ENCODE measurements at places on chromosomes 2 and 18.

- DNase-seq: no peak
These were observed 113.4 kb downstream of the ZBTB7C start for GRCh38 chr18:48295586-48296311.

DNA sequence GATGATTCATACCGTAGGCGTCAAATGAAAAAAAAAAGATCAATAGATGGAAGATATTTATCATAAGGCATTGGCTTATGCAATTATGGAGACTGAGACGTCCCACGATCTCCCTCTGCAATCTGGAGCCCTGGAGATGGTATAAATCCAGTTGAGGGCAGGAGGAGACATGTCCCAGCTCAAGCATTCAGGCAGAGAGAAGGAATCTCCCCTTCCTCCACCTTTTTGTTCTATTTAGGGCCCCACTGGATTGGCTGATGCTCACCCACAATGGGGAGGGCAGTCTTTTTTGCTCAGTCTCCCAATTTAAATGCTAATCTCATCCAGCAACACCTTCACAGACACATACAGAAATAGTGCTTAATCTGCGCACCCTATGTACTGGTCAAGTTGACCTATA, 18.0 kb upstream of the OLA1 start:
- DNase-seq: no peak

- DNase-seq: no peak
These were observed 633 bp downstream of the KIAA1328 start for GRCh38 chr18:36829362-36830157.

GRCh38 chr2:75632091-75632701, 14.4 kb upstream of the MRPL19 start:
- DNase-seq: no peak

GRCh38 chr2:95383635-95384027, 18.9 kb upstream of the FAHD2A start:
- peak; percentile 10 for DNase-seq

DNA sequence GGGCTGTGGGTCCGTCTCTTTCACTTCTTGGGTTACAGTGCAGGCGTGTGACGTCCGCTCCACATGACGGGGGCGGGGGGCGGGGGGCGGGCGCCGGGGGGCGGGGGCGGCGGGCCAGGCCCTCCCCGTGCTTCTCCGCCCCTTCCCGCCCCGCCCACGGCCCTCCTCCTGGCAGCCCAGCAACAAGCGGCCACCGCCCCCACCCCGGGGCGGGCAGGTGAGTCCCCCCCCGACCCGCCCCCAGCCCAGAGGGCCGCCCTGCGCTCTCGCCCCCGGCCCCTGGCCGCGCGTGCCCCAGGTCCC, 3.6 kb downstream of the ZNF516 start:
- peak; percentile 73 for DNase-seq

DNA sequence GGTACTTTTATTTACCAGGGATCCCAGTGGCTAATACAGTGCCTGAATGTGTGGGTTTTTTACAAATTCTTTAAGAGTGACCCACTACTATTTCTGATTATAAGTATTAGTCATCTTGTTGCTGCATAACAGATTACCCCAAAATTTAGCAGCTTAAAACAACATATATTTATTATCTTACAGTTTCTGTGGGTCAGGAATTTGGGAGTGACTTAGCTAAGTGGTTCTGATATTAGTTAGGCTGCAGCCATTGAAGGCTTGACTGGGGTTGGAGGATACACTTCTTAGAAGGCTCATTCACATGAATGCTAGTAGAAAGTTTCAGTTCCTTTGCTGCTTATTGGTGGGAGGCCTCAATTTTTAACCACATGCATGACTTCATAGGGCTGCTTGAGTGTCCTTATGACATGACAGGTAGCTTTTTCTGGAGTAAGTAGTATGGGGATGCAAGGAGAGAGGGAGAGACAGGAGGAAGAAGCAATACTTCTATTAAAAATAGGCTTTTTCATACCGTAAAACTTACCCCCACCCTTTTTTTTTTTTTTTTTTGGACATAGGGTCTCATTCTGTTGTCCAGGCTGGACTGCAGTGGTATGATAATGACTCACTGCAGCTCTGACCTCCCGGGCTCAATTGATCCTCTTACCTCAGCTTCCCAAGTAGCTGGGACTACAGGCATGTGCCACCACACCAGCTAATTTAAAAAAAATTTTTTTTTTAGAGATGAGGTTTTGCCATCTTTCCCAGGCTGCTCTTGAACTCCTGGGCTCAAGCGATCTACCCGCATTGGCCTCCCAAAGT, 13.3 kb upstream of the POLE4 start:
- no peak for DNase-seq

DNA sequence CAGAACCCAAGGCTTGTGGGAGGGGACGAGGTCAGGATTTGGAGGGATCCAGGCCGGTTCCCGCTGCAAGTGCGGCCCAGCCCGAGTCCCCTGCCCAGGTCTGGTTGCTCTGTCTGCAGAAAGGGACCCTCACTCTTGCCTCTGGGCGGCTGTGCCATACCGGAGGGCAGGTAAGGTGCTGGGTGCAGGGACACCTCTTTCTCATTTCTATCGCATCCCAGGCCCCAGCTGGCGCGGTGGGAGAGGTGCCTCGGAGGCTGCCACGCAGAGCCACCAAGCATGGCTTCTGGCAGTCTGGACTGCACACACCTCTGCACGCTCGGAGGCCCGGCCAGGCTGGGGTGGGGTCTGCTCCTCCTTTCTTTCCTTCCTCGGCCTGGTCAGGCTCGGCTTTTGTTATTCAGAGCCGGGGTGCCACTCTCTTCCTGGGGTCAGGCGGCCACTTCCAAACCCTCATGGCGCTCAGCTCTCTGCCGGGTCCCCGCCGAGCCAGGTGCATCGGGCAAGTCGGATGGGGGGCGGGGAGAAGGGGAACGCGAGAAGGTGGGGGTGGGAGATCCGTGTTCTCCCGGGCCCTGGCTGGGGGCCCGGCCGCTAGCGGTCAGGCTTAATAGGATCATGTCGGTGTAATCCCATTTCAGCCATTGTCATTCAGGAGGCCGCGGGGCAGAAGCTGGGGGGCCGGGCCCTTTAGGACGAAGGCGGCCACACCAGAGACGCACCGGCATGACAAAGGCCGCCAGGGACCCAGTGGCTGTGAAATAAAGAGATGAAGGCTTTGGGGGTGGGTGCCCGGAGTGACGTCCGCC, 9.0 kb downstream of the GBX2 start:
- DNase-seq: no peak

GRCh38 chr2:28716265-28716865, 35.3 kb upstream of the PPP1CB start:
- DNase-seq: no peak

DNA sequence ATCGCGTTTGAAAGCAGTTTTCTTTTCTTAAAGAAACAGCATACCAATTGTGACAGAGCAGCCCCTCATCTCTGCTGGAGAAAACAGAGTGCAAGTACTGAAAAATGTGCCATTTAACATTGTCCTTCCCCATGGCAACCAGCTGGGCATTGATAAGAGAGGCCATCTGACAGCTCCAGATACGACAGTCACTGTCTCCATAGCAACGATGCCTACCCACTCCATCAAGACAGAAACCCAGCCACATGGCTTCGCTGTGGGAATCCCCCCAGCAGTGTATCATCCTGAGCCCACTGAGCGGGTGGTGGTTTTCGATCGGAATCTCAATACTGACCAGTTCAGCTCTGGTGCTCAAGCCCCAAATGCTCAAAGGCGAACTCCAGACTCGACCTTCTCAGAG, 9.5 kb downstream of the GRHL1 start:
- DNase-seq: no peak

DNA sequence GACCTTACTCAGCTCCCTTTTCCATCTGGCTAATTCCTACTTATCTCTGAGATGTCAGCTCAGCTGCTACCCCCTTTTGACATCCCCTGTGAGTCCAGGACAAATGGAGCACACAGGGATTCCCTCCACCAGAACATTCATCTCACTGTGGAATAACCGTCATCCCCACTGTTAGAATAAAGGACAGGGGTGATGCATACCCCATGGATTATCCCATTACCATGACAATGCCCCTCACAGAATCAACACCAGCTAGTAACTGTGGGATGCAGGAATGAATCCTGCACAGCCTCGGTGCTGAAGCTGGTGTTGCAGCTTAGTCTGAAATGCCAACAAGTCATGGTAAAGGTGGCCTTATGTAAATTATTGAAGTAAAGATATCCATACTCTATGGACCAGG, 624.8 kb upstream of the RAB6C start:
- DNase-seq: no peak

GRCh38 chr2:201696151-201696659, 2.2 kb downstream of the MPP4 start:
- no peak for DNase-seq

DNA sequence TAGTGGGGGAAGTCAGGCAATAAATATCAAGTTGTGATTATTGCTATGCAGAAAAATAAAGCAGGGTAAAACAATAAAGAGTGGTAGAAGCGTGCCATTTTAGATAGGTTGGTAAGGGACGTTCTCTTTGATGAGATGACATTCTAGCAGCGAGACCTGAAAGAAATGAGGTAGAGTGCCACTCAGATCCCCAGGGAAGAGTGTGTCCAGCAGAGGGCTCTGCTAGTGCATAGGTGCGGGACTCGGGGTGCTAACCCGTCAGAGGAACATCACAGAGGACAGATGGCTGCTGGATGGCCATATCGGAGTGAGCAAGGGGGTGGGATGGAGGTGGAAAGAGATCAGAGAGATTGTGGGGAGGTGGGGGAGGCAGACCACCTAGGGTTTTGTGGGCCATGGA, 16.3 kb upstream of the GTF2A1L start:
- no peak for DNase-seq

- DNase-seq: no peak
These were observed 120.1 kb downstream of the ZNF385B start for GRCh38 chr2:179741317-179741716.

DNA sequence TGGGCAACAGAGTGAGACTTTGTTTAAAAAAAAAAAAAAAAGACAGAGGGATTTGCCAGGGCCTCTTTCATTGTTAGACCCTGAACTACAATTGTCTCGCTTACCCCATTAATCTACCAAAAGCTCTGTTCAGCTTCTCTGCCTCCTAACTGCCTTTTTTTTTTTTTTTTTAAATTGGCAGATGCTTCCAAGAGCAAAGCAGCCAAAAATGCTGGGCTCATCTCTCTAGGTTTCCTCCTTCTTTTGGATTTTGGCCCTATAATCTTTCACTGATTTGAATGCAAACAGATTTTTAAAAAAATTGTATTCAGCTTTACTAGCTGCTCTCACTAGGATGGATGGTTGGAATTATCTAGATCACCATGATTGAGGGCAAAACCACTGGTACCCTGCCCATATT, 33.2 kb upstream of the RAPGEF4 start:
- DNase-seq: no peak

DNA sequence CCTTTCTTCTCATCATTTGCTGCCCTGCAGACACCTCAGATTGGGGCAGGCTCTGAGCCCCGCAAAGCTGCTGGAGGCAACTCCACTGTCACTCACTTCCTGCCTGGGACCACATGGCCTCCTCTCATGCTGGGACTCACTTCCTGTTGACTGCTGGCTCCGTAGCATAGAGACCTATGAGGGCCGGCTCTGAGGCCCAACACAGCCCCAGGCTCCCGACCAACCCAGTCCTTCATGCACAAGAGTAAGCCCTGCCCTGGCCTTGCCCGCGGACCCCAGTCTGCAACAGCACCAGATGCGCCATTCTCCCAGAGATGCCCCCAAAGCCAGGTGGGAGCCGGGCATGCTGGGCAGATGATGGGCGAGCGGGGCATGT, 55.7 kb downstream of the DNMT3A start:
- peak; percentile 74 for DNase-seq

DNA sequence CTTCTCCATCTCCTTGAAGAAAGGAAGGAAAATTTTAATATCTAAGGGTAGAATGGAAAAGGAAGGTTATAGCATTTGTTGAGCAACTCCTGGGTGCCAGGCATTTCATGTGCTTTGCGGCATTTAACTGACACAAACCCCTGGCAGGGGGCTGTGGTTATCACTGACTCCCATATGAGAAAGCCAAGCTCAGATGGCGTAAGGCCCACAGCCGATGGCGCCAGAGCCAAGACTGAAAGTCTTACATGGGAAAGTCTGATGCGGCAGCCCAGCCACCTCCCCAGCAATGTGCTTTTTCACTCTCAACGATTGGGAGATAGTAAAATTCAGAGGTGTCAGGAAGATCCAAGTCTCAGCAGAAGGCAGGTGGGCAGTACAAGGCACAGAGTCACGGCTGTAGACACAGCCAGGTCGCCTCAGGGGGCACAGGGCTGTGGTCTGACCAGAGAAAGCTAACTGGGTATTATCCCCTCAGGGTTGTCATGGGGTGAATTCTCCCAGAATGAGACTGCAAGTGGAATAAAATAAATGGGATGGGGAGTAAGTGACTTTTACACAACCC, 324.2 kb upstream of the NCKAP5 start:
- DNase-seq: no peak

DNA sequence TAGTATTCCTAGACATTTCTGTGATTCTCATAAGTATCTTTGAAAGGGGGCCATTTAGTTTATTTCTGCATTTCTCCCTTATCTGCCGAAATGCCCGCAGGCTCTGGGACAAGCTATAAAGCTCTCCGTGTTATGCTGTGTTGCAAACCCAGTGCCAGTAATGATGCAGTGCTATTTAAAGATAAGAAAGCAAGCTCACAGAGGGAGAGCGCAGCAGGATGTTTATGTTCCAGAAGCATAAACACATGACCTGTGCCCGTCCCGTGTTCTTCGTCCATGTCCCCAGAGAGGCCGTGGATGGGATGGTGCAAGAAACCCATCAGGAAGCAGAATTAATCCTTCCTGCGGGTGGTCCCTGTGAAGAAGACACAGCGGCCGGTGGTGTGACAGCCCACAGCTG, 99.4 kb downstream of the NEDD4L start:
- no peak for DNase-seq

- no peak for DNase-seq
These were observed 174.7 kb downstream of the DNER start for GRCh38 chr2:229539628-229540027.

- no peak for DNase-seq
These were observed 34.1 kb upstream of the UBE2F start for GRCh38 chr2:237932731-237933131.

GRCh38 chr2:64543008-64543697, 19.0 kb downstream of the AFTPH start:
- no peak for DNase-seq

- DNase-seq: no peak
These were observed 290.8 kb downstream of the PRKCE start for GRCh38 chr2:45942237-45942738.

GRCh38 chr2:30338475-30338874, 107.1 kb downstream of the LBH start:
- DNase-seq: no peak
